NCI-H524 (cell line): ENCODE measurements at places on chromosomes 6 and 20.
A peak's percentile ranks its signal among the peaks of the same experiment; 100 is the strongest.

DNA sequence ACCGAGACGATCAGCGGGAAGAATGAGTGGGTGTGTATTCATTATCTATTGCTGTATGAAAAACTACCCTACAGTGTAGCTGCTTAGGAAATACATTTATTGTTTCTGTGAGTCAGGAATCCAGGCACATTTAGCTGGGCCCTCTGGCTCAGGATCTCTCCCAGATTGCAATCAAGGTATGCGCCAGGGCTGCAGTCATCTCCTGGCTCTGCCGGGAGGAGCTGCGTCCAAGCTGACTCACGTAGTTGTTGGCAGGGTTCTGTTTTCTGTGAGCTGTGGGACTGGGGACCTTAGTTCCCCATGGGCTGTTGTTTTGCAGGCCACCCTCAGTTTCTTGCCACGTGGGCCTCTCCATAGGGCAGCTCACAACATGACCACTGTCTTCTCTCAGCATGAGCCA, 68.2 kb upstream of the FUCA2 start:
- DNase-seq, result no peak

DNA sequence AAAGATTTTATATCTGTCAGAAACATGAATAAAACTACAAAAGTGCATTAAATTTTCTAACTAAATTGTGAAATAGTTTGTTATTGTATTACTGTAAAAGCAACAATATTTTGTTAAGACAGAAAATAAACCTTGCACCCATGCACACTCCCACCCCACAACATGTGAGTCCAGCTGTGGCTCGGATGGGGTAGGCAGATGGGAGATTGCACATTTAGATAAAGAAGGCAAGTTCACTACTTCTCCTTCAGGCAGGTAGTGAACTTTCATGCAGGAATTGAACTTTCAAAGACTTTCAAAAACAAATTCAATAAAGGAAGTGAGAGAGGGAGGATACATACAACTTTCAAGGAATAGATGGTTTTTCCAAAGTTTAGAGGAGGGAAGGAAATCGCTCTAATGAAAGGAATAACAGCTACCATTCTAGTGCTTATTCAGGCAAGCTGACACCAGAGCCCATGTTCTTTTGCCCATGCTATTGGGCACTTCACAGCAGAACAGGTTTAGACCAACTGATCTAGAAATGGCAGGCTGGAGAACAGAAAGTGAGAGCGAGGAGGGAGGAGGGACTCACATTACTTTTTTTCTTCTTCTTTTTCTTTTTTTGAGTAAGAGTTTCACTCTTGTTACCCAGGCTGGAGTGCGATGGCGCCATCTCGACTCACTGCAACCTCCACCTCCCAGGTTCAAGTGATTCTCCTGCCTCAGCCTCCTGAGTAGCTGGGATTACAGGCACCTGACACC, 28.5 kb downstream of the SF3B5 start:
- DNase-seq, result no peak

GRCh38 chr20:53741726-53742028, 148.0 kb upstream of the ZNF217 start:
- no peak for DNase-seq

DNA sequence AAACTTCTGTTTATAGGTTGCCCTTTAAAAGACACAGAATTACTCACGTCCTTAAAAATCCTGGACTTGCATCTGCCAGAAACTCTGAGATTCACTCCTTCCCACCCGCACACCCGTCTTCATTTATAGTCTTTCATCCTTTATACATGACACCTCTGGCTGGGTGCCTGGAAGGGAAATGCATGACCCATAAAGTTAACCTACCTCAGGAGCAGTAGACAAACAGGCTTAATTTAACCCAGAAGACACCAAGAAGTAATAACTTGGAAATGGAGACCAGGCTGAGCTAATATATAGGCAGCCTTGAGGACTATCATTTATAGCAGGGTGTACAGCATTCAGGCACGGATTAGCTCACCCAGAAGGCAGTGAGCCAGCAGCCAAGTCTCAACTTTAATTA, 429.0 kb upstream of the NRSN1 start:
- DNase-seq, result no peak

DNA sequence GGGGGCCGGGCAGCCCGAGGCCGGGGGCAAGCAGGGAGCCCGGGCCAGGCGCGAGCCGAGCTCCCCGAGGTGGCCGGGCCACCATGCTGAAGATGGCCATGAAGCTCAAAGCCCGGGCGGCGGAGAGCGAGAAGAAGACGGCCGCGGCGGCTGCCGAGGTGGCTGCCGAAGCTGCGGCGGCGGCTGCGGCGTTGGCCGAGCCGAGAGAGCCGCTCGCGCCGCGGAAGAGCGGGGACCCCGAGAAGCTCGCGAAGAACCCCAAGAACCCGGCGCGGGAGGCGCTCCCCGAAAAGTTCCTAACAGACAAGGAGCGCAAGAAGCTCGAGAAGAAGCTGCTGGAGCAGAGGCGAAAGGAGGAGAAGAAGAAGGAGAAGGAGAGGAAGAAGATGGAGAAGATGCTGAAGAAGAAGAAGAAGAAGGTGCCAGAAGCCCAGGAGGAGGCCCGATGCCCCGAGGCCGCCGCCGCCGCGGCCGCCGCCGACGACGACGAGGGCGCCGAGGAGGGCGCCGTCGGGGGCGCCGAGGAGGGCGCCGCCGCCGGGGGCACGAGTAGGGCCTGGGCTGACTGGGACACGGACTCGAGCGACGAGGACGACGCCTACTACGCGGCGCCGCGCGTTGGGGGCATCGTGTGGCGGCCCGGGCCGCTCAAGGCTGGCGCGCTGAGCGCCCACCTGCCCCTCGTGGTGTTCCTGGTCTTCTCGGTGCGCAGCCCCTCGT, 37.4 kb downstream of the GNAS start:
- peak; percentile 12 for DNase-seq

GRCh38 chr6:131136021-131136786, 937 bp downstream of the AKAP7 start:
- DNase-seq, result no peak

- no peak for DNase-seq
Observed at GRCh38 chr6:20426177-20427082, 24.8 kb downstream of the E2F3 start.

DNA sequence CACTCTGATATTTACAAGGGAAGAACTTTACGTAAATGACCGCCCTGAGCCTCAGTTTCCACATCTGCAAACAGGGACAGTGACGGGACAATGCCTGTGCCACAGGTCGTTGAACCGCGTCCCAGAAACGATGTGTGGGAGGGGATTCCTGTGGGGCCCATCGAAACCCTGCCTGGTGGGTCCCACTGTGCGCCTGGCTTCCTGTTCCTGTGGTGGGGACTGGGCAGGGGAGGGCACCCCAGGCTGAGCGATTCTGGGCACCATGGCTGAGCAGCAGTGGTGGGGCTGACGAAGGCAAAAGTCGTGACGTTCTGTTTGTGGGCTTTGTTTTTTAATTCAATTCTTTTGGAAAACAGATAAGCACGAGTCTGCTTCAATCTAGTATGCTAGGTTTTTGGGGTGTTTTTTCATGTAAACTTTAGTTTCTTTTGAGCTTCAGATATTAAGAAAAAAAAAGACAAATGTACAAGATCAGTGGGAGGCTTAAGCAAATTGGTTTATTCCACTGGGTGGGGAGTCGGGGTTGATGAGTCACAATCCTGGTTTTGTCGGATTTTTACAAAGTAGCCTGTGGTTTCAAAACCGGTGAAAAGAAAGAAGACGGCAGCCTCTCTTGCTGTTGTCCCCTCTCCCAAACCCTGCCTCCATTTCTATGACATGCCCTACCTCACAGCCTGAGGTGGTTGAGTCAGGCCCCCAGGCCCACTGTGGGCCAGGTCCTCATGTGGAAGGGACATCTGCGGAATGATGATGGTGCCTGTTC, 40.4 kb downstream of the GNAS-AS1 start:
- DNase-seq, result no peak

DNA sequence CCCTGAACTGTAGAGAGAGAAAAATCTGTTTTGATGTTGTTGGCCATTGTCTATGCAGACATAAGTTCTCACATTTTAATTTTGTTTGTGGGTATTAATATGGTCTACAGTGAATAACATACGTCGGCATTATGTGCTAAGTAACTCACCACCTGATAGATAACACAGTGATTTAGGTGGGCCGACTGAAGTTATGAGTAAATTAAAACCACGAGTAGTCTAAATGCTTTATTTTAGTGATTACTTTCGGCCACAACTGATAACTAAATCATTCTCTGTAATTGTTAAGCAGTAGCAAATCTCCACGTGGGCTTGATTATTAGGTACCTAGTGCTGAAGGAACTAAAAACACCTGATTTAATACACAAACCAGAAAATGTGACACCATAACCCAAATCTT, 1.1 kb downstream of the DOP1A start:
- DNase-seq, result no peak

GRCh38 chr6:111361648-111362047, 121.4 kb downstream of the REV3L start:
- DNase-seq, result peak; percentile 44

GRCh38 chr6:1176567-1176966, 135.3 kb upstream of the FOXQ1 start:
- DNase-seq, result no peak

DNA sequence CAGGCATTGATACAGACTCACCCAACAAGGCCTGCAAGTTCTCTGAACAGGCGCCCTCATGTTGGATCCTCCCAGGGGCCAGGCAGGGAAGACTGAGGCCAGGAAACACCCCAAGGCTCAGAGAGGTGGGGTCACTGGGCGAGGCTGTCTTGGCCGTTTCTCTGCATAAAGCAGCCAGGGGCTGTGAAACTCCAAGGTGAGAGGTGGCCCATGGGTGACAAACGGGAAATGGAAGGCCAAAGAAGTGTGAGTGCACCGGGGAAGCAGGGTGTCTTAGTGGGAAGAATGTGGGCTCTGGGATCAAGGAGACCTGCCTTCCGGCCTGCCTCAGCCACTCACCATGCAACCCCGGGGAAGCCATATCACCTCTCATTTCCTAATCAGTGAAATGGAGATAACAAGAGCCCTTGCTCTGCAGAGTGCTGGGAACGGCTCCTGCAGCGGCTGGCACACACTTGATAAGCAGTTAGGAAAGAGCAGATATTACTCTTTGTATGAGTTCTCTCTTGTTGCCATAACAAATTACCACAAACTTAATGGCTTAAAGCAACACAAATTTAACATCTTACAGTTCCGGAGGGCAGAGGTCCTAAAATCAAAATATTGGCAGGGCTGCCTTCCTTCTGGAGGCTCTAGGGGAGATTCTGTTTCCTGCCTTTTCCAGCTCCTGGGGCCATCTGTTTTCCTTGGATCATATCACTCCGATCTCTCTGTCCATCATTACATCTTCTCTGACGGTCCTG, 168.6 kb downstream of the NFATC2 start:
- DNase-seq, result no peak

DNA sequence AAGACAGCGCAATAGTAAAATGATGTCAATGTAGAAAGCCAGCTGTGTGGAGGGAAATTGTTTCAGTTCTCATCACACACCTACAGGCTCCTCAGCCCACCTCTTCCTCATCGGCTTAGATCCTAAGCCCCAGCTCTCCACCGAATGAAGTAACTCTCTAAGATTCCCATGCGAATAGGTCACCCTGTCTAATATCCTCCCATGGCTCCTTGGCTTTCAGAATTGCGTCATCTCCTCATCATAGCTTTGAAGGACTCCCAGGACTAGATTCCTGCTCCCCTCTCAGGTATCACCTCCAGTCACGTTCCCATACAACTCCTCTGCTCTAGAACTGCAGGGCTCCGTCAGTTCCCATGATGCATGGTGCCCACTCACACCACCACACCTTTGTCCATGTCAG, 16.2 kb upstream of the SLC22A16 start:
- DNase-seq, result no peak

GRCh38 chr6:164378330-164378729, 931.1 kb downstream of the C6orf118 start:
- no peak for DNase-seq

- no peak for DNase-seq
Observed at GRCh38 chr20:2755451-2756055, 44.9 kb downstream of the CPXM1 start.

DNA sequence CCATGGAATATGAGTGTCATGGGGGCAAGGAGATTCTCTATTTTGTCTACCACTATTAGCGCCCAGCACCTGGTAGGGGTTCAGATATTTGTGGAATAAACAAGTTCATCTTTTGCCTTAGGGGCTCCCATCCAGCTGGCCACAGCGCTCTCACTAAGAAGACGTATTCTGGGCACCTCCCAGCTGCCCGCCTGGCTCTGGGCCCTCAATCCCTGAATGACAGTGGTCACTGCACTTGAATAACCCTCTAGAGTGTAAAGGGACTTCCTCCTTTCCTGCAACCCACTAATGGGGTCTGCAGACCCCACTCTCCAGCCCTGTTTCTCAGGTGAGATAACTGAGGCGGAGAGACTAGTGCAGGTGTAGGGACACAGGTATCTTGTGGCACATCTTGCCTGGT, 36.2 kb downstream of the SNX5 start:
- DNase-seq, result no peak

- DNase-seq, result no peak
Observed at GRCh38 chr6:47179286-47179685, 130.4 kb downstream of the TNFRSF21 start.

GRCh38 chr6:103122766-103123601, 1729.5 kb downstream of the GRIK2 start:
- DNase-seq, result peak; percentile 84

DNA sequence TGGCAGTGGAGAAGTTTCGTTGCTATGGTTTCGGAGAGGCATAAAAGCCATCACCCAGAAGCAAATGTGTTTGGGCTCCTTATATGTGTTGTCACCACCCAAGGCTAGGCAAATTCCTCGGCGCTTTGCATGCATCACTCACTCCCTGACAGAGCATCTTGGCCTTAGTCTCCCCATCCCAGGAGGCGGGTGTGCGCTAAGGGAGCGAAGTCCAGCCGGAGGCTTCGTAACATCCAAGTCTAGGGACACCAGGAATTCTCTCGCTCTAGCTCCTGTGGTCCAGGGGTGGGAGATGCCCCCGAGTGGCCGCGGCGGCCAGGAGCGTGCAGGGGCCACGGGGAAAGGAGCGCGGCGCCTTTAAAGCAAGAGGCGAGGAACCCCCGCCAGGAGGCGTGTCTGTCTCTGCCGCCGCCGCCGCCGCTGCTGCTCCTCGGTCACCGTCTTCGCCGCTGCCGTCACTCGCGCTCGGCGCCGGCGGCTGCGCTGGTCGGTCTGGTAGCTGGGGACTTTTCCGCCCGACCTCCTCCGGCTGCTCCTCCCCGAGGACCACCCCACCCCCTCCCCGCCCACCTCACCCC, at the start of gene GRIK2:
TSS of gene GRIK2 (plus strand) at position 458 of the 578 bp plus-strand sequence.
- peak; percentile 54 for DNase-seq

DNA sequence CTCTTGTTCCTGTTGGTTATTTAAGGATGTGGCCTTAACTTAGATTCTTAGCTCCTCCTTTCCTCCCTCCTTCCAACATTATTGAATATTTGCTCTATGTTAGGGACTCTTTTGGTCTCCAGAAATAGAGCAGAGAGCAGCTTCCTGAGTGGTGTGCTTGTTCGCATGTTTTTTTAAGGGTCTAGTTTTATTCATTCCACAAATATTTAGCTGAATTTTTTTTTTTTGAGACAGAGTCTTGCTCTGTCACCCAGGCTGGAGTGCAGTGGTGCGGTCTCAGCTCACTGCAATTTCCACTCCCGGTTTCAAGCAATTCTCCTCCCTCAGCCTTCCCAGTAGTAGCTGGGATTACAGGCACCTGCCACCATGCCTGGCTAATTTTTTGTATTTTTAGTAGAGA, 169.2 kb downstream of the ZFAND3 start:
- DNase-seq, result no peak
